Activated CD4-positive, alpha-beta T cell treated with anti-CD3 and anti-CD28 coated beads for 36 hours (primary cell): ENCODE measurements at places on chromosomes 2 and 18. TPM values are rescaled to one million over a fixed set of nuclear protein-coding genes. Genes with fewer than 3 reads are reported as not detected.

The VWC2L gene
- not detected for total RNA-seq

DNA sequence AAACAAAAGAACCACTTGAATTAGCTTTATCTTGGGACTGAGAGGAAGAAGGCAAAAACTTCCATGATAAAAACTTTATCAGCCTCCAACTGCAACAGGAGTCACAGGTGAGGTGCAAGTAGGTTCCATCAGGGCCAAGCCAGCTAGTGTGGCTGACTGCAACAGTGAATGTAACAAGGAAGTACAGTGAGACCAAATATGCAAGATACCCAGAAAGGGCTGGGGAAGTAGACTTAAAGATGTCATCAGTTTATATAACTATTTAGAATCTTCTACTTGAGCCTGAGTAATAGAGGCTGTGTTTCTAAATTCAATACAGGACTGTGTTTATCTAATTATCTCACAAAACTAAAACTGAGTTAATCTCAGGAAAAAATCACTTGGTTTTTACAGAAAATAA lies 14.8 kb downstream of the PLEKHM3 start:
- no peak overlapping the region for H3K4me3 ChIP-seq
- H3K27me3 ChIP-seq: no peaks in the 10 kb centered on the region
- H3K27ac ChIP-seq: no peak overlapping the region
- DNase-seq: no peak
- H3K36me3 ChIP-seq: peaks cover 8% of the 10 kb centered on the region
- H3K4me1 ChIP-seq: peaks cover 28% of the 10 kb centered on the region

The TDRD15 gene
- total RNA-seq: not detected

The TLX2 gene
- total RNA-seq: 0.18 TPM

DNA sequence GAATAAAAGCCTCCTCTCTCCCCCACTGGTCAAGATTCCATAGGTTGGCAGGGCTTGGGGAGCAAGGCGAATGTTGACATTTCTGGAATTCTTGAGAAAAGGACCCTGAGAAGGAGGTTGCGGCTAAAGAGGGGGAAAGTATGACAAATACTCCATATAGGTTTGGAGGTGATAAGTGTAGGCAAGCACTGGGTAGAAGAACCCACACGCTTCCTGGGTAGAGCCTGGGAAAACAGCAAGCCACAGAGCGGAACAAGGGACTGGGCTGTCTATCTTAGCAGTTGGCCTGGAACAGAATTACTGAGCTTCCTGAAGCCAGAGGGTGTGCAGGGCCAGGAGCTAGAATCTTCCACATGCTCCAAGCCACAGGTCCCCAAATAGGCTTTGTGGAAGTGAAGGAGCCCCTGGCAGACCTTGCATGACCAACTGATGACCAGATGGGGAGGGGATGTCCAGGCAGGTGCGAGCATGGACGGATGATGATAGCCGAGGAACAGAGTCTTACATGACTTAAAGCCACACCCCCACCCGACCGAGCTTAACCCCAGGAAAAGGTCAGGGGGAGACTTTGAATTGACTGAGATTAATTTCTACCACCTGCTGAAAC lies 9.9 kb downstream of the PRKAG3 start:
- no peak overlapping the region for H3K27ac ChIP-seq
- H3K4me3 ChIP-seq: no peak overlapping the region
- H3K4me1 ChIP-seq: no peaks in the 10 kb centered on the region
- no peaks in the 10 kb centered on the region for H3K36me3 ChIP-seq
- H3K27me3 ChIP-seq: peaks cover 7% of the 10 kb centered on the region

The NDUFAF7 gene
- total RNA-seq: 22.9 TPM

GRCh38 chr18:76054156-76054555 lies 440.9 kb downstream of the ZNF516 start:
- no peak overlapping the region for H3K27ac ChIP-seq
- no peaks in the 10 kb centered on the region for H3K27me3 ChIP-seq
- H3K4me1 ChIP-seq: no peaks in the 10 kb centered on the region
- DNase-seq: no peak
- no peak overlapping the region for H3K4me3 ChIP-seq

- H3K4me3 ChIP-seq: no peak overlapping the region
- H3K27ac ChIP-seq: no peak overlapping the region
- H3K36me3 ChIP-seq: no peaks in the 10 kb centered on the region
- DNase-seq: no peak
- H3K4me1 ChIP-seq: peaks cover 17% of the 10 kb centered on the region
- H3K27me3 ChIP-seq: no peaks in the 10 kb centered on the region
Measured at GRCh38 chr2:190598621-190599020, 50.3 kb upstream of the NAB1 start.
